ENCODE measurements at places on chromosomes 6 and 20.

DNA sequence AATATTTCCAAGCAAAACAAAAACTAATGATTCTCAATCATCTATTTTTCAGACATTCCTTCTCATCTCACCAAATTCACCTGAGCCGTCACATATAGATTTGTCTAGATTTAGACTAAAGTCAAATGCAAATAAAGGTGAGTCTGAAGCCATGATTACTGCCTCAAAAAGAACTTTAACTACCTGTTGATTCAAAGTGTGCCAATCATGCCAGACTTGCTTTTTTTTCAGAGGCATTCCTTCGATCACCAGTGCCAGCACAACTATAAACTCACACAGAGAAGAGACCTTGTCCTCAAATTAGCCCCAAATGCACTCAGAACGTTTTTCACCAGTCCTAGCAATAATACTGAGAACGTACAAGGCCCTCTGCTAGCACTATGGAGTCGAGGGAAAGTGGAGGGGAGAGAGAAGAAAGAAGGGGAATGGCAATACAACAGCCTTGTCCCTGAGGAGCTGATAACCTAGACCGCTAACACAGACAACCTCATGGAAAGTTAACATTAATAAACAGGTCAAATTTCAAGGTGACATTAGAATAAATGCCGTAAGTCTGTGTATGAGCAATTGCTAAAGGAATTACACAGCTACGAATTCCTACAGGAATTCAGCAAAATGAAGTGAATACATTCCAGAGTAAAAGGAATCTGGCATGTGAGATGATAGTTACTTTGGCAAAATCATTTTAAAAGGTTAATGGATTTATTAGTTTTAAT lies 60.9 kb downstream of the EPB41L2 start:
- DNase-seq, result no peak

GRCh38 chr6:154169193-154169847 lies 130.3 kb downstream of the OPRM1 start:
- no peak for DNase-seq

DNA sequence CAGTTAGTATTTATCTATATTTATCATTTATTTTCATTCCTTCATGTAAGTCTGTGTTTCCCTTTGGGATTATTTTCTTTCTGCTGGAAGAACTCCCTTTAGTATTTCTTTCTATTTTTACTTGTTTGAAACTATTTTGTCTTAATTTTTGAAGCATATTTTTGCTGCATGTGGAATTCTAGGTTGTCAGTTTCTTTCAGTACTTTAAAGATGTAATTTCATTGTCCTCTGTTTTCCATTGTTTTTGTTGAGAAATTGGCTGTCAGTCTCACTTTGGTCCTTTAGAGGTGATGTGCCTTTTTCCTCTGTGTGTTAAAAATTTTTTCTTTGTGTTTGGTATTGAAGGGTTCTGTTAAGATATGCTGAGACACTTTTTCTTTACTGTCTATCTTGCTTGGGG lies 17.1 kb downstream of the RNF182 start:
- no peak for DNase-seq

DNA sequence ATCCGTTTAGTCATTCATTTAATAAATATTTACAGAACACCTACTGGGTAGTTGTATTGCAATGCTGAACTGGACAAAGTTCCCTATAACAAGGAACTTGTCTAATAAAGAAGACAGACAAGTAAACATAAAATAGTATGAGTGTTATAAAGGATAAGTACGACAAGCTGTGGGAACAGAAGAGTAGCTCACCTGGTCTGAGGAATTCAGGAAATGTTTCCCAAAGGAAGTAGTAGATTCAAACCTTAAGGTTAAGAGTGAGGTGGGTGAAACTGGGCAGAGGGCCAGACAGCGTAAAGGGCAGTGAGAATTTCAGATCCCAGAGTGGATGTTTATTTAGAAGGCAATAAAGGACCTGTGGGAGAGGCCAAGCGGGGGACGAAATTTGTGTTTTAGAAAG lies 72.3 kb upstream of the CD2AP start:
- DNase-seq, result no peak

DNA sequence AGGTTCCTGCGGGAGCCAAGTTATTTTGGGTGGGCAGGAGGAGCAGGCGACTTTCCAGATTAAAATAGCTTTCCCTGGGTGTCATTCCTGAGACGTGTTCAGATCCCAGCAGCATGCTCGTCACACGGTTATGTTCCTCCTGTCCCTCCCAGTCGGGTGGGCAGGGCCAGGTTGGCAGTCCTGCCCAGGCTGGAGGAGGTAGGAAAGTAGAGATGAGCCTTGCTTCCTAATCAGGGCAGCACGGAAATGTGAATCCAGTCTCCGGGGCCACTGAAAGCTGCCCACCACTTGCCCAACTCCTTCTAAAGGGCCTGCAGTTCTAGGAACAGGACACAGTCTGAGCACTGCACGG lies 137.0 kb downstream of the MRPL14 start:
- DNase-seq, result no peak

DNA sequence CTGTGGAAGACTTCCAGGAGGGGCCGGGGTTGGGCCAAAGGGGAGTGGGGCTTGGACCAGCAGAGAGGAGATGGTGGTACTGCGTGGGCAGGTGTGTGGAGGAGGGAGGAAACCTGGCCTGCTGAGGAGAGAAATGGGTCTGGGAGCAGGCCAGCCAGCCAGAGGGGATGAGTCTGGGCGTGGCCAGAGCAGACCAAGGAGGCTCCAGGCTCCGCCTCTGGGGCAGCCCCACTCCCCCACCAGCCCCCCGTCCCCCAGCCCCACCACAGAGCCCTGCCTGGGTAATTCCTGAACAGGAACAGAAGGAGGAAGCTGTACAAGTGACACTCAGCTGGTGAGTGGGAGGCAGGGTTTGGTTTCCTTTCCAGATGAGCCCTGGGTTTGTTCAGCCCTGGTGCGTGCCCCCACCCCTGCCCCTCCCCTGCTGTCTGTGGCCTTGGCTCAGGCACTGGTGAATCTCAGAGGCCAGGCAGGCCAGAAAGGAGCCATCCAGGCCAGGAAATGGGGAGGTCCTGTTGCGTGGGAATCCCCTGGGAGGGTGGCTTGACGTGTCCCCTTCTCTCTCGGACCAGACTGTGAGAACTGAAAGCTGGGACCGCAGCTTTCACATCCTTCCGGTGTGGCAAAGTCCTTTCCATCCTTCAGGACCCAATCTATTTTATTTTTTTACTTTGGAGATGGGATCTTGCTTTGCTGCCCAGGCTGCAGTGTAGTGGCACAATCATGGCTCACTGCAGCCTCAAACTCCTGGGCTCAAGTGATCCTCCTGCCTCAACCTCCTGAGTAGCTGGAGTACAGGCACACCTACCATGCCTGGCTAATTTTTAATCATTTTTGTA lies 9.4 kb upstream of the SRC start:
- DNase-seq, result no peak

- DNase-seq, result no peak
Observed at GRCh38 chr6:36820700-36821580, 18.3 kb downstream of the CPNE5 start.

DNA sequence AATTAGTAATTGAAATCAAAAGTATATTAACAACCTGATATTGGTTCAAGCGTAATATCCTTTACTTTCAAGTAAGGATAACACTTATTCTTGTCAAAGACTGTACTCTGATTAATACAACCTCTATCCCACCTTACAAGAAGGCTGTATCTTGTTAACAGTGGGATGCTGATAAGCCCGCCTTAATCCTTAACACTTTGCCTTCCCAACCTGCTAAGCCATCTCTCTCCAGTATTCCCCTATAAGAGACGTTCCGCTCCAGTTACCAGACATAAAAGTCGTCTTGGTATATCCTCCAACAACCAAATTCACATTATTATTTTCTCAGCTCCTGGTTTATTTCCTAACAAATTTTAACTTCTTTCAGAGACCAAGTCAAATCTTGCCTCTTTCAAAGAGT lies 2.0 kb downstream of the BTBD9 start:
- DNase-seq, result no peak

- DNase-seq, result no peak
Observed at GRCh38 chr6:115411756-115412155, 648.9 kb downstream of the FRK start.

- DNase-seq, result no peak
Observed at GRCh38 chr6:140766999-140767398, 1365.7 kb upstream of the GJE1 start.

DNA sequence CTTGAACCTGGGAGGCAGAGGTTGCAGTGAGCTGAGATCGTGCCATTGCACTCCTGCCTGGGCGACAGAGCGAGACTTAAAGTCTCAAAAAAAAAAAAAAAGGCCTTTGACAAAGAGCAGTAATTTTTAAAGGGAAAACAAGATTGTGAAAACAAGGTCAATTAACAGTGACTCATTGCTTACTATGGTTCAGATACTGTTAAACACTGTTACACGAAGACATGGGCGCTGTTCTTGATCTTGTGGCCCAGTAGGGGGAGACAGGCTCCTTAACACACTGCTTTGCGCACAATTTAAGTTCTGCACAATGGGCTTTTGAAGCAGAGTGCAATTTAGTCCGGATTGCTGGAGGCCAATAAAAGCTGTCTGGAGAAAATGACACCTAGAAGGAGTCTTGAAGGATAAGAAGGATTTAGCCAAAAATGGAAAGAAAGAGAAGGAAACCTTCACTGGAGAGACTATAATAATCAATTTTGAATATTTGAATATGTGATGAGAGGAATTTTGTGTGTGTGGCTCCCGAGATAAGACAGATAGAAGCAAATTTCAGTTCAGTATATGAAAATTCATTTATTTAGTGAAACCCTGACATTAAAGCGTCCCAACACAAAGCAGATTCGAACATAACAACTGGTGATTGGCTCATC lies 6.0 kb upstream of the LATS1 start:
- peak; percentile 65 for DNase-seq

- DNase-seq, result peak; percentile 92
Observed at GRCh38 chr6:8102122-8102958, at the start of gene EEF1E1. Gene EEF1E1, minus strand, starts transcription at chr6:8102548. Its CDS starts 27 bp downstream, at chr6:8102521.

GRCh38 chr20:17661121-17661744 lies 20.8 kb downstream of the RRBP1 start:
- DNase-seq, result no peak

- no peak for DNase-seq
Observed at GRCh38 chr20:63957004-63957689, 931 bp upstream of the UCKL1 start.

- DNase-seq, result no peak
Observed at GRCh38 chr6:170284126-170284773, 6.6 kb downstream of the DLL1 start.
